ENCODE measurements at places on chromosomes 6 and 20. TPM values are rescaled to one million over a fixed set of nuclear protein-coding genes. Genes with fewer than 3 reads are reported as not detected.

XKR7 gene
- total RNA-seq, result not detected

- DNase-seq, result no peak
These were observed 107.8 kb upstream of the SHLD1 start for GRCh38 chr20:5642155-5642981.

DNA sequence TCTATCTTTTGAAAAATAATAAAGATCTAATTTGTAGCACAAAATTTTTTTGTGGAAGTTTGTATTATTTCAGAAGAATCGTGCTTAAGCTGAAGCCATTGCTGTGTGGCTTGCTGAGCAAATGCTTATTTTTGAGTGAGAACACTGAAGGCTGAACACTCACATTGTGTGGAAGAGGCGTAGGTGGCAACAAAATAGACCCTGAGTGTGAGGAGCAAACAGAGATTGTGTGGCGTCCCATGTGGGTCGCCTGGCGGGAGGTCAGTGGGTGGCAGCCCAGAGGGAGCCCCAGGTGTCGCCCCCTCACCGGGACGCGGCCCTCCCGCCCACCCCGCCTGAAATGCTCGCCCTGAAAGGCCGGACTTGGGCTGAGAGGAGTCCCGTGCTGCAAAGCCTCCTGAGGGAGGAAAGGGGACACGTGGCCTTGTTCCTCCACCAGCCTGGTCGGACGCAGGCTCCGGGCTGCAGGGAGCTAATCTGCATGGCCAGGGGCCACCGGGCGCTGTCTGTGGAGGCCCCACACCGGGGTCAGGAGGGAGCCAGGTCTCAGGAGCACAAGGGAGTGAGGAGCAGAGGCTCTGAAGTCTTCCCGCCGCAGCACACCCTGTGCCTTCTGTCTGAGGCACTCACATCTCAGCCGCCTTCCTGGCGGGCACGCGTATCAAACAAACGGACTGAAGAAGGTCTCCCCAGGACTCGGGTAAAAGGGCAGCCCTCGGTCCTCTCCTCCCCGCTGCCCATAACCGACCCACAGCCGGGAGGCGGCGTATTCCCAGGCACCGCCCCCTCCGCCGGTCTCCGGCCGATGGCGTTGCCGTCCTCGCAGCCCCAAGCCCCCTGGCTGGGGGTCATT, 15.9 kb downstream of the DDO start:
- DNase-seq, result no peak

GRCh38 chr20:25178563-25179438, 16.7 kb upstream of the ENTPD6 start:
- DNase-seq, result no peak

- DNase-seq, result no peak
These were observed 34.0 kb downstream of the ZC3H12D start for GRCh38 chr6:149450679-149451375.

DNA sequence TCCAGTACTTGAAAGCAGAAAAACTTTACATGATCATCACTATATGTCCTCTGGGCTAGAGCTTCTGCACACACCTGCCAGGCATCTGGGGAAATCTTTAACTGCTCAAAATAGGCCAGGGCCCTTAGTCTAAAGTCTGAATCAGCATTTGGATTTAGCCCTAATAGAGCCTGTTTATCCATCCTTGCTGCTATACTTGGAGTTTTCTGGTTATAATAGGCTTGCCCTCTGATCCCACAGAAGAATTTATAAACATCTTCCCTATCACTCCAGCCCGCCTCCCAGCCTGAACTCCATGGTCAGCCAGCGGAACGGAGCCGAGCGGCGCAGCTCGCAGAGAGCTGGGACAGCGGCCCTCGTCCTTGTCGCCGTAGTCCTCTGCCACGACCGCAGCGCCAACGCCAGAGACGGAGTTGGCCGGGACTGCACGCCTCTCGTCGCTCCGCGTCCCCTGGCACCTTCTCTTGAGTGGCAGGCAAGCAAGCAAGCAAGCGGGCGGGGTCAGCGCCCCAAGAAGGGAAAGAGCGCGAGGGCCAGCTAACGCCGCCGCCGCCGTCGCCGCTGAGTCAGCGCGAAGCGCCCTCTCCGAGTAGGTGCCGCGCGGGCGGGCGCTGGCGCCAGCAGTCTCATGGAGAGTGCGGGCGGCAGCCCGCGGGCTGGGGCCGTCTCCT, 25.4 kb upstream of the ASIP start:
- DNase-seq, result no peak

Data from T-helper 17 cell (primary cell).